Keratinocyte (primary cell): ENCODE measurements at places on chromosomes 7 and 10. TPM values are rescaled to one million over a fixed set of nuclear protein-coding genes. Genes with fewer than 3 reads are reported as not detected.

Gene NPC1L1
- 0.01 to 0.03 TPM in 2 of 3 replicates, not detected in the other for polyA plus RNA-seq

GRCh38 chr10:81502677-81503359 lies 372.2 kb upstream of the NRG3 start:
- H3K4me3 ChIP-seq = no peak overlapping the region
- H3K27ac ChIP-seq = no peak overlapping the region
- no peaks in the 10 kb centered on the region for H3K36me3 ChIP-seq
- no peaks in the 10 kb centered on the region for H3K4me1 ChIP-seq
- DNase-seq = no peak
- H3K27me3 ChIP-seq = no peaks in the 10 kb centered on the region

Gene SRRM3
- polyA plus RNA-seq = 0.30 to 0.52 TPM (median 0.46 TPM) in 3 replicates

- DNase-seq = no peak
- peaks cover 43% of the 10 kb centered on the region for H3K4me1 ChIP-seq
- H3K27me3 ChIP-seq = no peaks in the 10 kb centered on the region
- H3K4me3 ChIP-seq = no peak overlapping the region
These were observed 37.7 kb downstream of the MTURN start for GRCh38 chr7:30172451-30172850.

DNA sequence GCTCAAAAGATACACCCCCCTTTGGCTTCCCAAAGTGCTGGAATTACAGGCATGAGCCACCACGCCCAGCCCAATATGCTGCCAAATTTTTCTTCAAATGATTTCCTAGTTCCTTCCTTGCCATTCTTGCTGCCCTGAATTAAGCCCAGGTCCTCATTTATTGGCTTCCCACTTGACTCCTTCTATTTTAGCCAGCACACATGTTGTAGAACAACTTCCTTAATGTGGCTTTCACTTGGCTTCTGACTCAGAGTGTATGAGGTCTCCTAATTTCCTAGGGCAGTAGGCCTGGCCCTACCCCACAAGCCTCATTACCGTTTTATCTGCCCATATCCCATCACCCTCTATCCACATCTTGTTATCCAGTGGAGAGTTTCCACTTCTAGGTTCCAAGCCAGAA lies 21.8 kb upstream of the HIPK2 start:
- DNase-seq = no peak
- no peaks in the 10 kb centered on the region for H3K27me3 ChIP-seq
- no peak overlapping the region for H3K27ac ChIP-seq
- no peaks in the 10 kb centered on the region for H3K36me3 ChIP-seq

Gene UPK3BL2
- polyA plus RNA-seq = 4.6 to 27.3 TPM (median 6.3 TPM) in 3 replicates

- H3K4me1 ChIP-seq = peaks cover 3% of the 10 kb centered on the region
- DNase-seq = no peak
- H3K27me3 ChIP-seq = no peaks in the 10 kb centered on the region
- H3K27ac ChIP-seq = no peak overlapping the region
- no peak overlapping the region for H3K4me3 ChIP-seq
These were observed 5.2 kb downstream of the GIMAP5 start for GRCh38 chr7:150742286-150742968.

GRCh38 chr7:100673942-100674410 lies 436 bp downstream of the GNB2 start:
- H3K27ac ChIP-seq = peak overlapping the region; percentile 99
- H3K4me1 ChIP-seq = peaks cover 4% of the 10 kb centered on the region
- no peak for DNase-seq
- H3K4me3 ChIP-seq = peak overlapping the region; percentile 88

DNA sequence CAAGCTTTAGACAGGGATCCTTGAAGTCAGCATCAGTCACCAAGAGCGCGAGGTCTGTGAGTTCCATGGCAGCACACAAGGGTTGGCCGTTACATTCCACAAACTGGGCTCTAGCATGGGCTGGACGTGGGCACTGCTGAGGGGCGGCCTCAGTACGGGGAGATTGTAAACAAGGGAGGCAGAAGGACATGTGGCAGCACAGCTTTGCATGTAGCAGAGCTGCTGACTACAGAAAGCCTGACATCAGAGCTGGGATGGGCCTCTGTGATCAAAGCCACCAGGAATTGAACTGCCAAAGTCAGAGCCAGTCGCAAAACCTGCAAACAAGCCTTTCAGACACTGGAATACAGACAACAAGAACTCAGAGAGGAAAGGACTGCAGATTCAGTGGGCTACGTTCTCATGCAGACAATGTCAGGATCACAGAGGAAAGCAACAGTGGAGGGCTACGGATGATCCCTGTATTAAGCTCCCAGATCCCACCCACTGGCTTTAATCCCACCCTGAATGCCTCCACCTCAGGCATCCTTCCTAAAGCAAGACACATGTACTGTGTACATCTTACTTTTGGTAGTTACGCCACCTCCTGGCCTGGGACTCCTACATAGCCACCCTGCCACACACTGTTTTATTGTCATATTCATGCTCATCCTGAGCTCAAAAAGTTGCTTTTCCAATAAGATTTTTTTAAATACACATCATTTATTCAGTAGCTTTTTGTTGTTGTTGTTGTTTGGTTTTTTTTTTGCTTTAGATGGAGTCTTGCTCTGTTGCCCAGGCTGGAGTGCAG lies 291.1 kb upstream of the IMMP2L start:
- H3K36me3 ChIP-seq = peaks cover 3% of the 10 kb centered on the region
- no peak overlapping the region for H3K27ac ChIP-seq
- H3K4me3 ChIP-seq = no peak overlapping the region
- DNase-seq = no peak

GRCh38 chr10:11208908-11209829 lies 191.5 kb downstream of the CELF2 start:
- no peaks in the 10 kb centered on the region for H3K27me3 ChIP-seq
- H3K27ac ChIP-seq = no peak overlapping the region
- H3K36me3 ChIP-seq = no peaks in the 10 kb centered on the region
- no peak overlapping the region for H3K4me3 ChIP-seq
- DNase-seq = no peak

Gene TWIST1
- polyA plus RNA-seq = 1.5 to 3.0 TPM (median 1.7 TPM) in 3 replicates

GRCh38 chr10:3946234-3947229 lies 161.5 kb upstream of the KLF6 start:
- no peak for DNase-seq
- peak overlapping the region; percentile 69 for H3K27ac ChIP-seq
- H3K27me3 ChIP-seq = no peaks in the 10 kb centered on the region

DNA sequence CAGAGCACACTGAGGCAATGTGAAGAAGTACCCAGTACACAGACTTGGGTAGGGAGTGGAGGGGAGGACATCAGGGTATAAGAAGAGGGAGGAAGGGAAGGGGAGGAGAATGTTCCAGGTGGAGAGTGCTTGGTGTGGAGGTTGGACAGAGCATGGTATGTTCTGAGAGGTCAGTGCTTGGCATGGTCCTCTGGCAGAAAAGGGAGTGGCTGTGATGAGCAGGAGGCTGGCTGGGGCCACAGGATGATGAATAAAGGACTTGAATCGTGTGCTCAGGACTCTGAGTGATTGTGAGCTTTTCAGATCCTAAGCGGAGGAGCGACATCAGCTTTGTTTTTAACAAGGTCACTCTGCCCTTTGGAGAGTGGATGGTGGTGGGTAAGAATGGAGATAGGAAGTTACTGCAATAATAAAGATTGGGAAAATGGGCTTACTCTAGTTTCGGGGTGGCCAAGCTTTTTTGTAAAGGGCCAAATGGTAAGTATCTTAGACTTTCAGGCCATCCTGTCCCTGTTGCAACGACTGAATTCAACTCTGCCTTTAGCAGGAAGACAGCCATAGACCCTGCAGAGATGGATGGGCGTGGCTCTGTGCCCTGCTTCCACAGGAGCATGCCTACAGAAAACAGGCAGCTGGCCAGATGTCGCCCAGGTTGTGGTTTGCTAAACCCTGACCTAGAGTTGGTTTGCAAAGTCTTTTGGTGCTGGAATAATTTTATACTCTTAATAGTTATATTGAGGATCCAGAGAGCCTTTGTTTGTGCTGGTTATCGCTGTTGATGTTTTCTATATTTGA lies 8.4 kb downstream of the PPP2R2D start:
- H3K36me3 ChIP-seq = peaks cover 30% of the 10 kb centered on the region
- no peak overlapping the region for H3K4me3 ChIP-seq
- H3K27ac ChIP-seq = no peak overlapping the region

Gene C10orf62
- polyA plus RNA-seq = 0.06 to 0.08 TPM in 2 of 3 replicates, not detected in the other

Gene GIGYF1
- polyA plus RNA-seq = 3.2 to 4.8 TPM (median 4.0 TPM) in 3 replicates

DNA sequence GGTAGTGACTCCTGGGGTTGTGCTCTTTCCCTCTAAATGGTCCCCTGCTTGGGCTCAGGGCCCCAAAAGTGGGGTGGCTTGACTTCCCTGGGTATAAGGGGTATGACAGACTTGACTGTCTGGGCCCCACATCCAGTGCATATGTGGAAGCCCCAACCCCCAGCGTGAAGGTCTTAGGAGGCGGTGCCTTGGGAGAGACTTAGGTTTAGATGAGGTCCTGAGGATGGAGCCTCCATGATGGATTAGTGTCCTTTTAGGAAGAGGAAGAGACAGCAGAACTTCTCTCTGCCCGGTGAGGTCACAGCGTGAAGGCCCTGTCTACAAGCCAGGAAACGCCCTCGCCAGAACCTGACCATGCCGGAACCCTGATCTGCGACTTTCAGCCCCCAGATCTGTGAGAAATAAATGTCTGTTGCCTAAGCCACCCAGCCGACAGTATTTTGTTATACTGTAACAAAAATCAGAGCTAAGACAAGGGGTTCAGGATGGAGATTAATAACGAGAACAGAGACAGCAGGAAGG lies 23.8 kb downstream of the PODXL start:
- H3K4me1 ChIP-seq = no peaks in the 10 kb centered on the region
- no peak for DNase-seq
- H3K27me3 ChIP-seq = no peaks in the 10 kb centered on the region
- no peak overlapping the region for H3K4me3 ChIP-seq
- H3K36me3 ChIP-seq = no peaks in the 10 kb centered on the region

- no peaks in the 10 kb centered on the region for H3K36me3 ChIP-seq
- no peak for DNase-seq
- H3K27ac ChIP-seq = no peak overlapping the region
- no peaks in the 10 kb centered on the region for H3K4me1 ChIP-seq
- no peak overlapping the region for H3K4me3 ChIP-seq
These were observed 111.1 kb downstream of the EBF3 start for GRCh38 chr10:129852829-129853561.

Gene LRMDA
- polyA plus RNA-seq = 0.46 TPM in 1 of 3 replicates, not detected in the others

DNA sequence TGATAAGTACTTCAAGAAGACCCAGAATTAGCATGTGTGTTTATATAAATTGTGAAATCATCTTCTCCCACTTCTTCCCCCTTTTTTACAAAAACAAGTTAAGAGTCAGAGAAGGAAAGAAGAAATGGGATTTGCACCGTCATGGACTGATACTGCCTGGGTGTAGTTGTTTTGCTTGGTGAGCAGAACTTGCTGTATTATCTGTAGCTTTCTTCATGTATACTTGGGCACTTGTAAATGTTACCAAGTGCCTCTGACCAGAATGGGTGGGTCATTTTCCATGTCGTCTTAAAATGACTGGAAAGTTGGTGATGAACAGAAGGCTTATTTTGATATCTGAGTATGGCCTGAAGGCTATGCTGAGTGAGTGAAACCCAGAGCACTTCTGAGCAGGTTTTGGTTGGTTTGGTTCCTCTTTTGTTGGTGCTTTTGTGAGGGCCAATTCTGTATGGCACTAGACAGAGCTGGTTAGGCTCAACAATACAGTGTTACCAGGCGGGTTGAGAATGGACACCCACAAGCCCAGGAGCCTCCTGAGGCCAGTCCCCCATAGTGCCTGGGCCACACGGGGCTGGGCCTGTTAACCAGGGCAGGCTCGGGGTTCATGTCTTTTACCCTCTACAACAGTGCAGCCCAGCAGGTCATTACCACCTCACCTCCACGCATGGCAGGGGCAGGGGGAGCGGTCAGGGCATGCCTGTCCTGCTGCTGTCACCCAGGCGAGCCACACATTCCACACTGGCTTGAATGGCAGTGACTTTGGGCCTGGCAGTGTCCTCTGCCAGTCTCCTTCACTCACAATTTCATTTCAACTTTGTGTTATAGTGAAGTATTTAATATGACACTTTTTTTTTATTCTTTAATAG lies 115.1 kb downstream of the CCNY start:
- no peak for DNase-seq
- no peak overlapping the region for H3K4me3 ChIP-seq
- peaks cover 59% of the 10 kb centered on the region for H3K4me1 ChIP-seq
- H3K27me3 ChIP-seq = no peaks in the 10 kb centered on the region
- H3K36me3 ChIP-seq = no peaks in the 10 kb centered on the region

GRCh38 chr10:59934701-59935100 lies 28.3 kb upstream of the CCDC6 start:
- H3K27me3 ChIP-seq = no peaks in the 10 kb centered on the region
- DNase-seq = no peak
- H3K36me3 ChIP-seq = no peaks in the 10 kb centered on the region
- no peak overlapping the region for H3K27ac ChIP-seq

Gene MNX1
- polyA plus RNA-seq = 0.02 TPM in 1 of 3 replicates, not detected in the others

GRCh38 chr7:81079746-81080145 lies 160.9 kb upstream of the SEMA3C start:
- peaks cover 13% of the 10 kb centered on the region for H3K4me1 ChIP-seq
- no peak overlapping the region for H3K27ac ChIP-seq
- H3K36me3 ChIP-seq = no peaks in the 10 kb centered on the region
- H3K4me3 ChIP-seq = no peak overlapping the region
- no peak for DNase-seq
